Effector memory CD4-positive, alpha-beta T cell (primary cell): ENCODE measurements at places on chromosomes 11 and 22.

DNA sequence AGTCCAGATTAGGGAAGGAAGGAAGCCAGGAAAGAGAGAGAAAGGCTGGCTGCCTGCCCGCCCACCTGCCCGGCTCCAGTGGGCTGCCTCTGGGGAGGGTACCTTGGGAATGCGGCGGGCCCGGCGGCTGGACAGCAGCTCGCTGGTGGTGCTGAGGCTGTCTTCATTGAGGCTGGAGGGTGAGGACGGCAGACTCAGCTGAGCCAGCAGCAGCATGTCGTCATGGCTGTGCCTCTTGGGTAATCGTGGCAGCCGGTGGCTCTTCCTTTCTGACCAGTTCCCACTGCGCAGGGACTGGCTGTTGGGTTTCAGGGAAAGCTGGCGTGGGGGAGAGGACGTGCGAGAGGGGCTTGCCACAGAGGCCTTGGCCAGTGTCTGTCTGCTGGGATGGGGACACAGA is 32.9 kb downstream of the RPL27A start:
- no peak for DNase-seq

DNA sequence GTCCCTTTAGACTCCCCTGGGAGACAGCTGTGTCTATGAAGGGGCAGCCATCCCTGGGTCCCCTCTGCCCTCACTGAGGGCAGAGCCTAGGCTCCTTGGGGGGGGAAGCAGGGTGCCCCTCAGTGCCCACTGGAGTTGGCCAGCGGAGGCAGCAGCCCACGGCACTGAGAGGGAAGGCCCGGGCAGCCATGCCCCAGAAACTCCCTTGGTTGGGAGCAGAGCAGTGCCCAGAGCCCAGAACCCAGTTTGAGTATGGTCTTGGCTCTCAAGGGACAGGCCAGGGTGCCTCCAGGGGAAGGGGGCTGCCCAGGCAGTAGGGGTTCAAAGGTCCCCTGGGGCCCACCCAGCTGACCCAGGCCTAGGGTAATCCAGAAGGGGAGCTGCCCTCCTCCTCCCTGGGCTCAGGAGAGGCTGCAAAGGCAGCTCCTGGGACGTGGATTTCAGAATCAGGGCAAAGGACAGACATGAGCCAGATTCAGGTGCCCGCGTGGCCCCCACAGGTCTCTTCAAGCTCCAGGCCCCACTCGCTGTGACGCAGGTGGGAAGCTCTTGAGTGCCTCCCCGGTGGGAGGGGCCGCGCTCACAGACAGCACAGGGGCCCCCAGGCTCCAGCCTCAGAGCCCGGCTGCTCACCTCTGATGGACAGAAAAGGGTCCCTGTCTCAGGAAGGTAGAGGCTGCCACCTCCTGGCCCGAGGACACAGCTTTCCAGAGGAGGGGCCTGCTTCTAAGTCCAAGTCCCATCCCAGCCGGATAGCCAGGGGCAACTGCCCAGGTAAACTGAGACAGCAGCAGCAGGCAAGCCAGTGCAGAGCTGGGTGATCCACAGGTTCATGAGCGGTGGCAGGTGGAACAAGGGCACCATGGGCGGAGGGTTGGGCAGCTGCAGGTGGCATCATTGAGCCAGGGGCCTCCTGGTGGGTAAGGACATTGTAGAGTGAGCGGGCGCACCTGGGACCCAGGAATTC is 2.6 kb downstream of the C11orf21 start:
- DNase-seq, result no peak

DNA sequence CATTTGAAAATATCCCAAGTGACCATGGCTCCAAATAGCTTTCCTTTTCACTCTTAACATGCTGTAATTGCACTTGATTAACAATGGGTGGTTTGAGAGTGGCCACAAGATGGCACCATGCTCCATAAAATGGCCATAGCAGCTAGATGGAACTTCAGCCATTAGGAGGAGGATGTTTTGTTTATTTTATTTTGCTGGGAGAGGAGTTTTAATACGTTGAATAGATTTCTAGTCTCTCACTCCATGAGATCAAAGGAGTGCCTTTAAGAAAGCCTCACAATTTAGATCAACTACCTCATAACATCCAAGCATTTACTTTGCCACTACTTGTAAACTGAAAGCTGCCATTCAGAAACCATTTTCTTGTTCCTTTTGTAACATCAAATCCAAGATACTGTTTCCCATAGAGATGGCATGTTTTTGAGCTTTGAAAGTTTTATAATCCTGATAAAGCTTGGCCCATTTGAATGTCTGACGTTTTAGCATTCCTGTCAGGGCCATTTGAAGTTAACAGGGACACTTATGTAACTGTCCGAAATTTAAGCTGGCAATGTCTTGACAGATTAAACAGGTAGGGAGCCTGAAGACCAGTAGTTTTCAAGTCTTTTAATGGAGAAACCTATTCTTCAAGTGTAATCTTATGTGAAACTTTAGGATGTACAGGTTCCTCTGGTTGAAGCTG is 4.7 kb downstream of the FEN1 start:
- DNase-seq, result peak; percentile 49

DNA sequence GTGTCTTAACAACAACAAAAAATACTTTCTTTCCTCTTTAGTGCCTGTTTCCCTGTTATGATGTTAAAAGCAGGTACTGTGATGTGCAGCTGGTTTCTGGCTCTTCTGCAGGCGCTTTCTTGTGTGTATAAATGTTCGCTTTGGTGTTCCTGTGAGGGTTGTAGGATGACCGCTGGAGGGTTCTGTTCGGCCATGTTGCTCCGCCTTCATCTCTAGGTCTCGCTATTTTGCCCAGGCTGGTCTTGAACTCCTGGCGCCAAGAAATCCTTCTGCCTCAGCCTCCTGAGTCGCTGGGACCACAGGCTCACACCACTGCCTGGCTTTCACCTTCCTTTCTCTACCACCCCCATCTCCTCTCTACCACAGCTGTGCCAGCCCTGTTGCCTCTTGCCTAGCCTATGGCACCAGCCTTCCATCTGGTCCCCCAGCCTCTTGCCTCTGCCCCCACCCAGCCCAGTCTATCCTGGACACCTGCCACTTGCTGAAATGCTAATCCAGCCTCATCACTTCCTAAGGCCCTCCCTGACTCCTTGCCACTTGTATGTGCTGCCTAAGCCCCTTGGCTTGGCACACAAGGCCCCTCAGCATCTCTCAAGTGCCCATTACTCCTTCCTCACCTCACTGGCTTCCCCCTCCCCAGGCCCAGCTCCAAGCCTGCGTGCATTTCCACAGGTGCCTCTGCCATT is 5.5 kb downstream of the LRRC74B start:
- no peak for DNase-seq

DNA sequence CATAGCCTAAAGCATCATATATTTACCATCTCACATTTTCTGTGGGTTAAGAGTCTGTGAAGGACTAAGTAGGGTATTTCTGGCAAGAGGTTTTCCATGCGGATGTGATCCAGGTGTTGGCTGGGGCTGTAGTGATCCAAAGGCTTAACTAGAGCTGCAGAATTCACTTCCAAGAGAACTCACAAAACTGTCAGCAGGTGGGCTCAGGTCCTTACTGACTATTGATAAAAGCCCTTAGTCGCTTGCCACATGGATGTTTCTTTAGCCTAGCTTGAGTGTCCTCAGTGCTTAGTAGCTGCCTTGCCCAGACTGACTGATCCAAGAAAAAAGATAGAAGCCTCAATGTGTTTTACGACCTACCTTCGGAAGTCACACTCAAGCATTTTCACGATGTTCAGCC is 250.8 kb downstream of the CNTN5 start:
- DNase-seq, result no peak

DNA sequence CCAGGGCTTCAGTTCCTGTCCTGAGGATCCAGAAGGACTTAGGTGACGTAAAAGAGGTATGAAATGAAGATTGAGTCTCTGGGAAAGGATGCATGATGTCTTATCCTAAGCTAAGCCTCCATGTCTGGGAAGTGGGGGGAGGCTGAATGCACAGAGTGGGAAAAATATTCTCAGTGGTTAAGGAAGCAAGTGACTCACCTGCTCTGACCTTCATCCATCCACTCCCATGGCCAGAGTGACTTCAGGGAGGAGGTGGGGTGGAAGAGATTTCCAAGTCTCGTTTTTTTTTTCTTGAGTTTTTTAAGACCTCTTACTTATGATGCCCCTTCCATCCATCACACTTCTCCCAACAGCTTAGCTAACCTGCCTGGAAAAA is 32.5 kb upstream of the POLD3 start:
- DNase-seq, result no peak

- no peak for DNase-seq
These were observed 8.3 kb downstream of the IGLL5 start for GRCh38 chr22:22895776-22896445.

DNA sequence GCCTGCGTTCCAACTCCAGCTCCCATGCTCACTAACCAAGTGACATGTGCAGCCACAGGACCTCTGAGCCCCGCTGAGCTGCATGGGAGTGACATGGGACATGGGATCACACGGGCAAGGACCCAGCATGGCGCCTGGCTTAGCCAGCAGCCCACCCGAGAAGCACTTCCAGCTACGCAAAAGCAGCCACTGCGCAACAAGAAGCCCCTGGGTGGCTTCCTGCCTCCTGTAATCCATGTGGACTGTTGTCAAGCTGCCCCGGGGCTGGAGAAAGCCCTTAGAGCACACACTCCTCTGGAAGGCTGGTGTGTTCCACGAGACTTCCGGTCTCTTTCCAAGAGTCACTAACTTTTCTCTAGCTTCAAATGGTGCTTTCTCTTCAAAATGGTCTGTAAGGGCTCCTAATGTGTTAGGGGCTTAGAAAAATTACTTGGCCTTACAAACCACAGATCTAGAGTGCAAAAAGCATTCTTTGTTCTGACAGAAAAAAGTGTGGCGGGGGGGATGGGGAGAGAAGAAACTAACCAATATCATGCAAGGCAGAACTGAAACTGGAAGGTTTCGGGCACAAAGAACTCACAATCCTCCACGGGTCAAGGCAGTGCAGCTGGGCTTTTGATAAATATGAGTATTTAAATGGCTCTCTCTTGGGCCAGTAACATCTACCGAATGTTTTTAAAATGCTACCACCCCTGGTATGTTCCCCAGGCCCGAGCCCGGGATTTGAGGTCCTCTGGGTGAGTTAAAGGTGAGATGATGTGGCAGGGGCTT is 5.5 kb downstream of the C11orf24 start:
- no peak for DNase-seq

GRCh38 chr11:2391181-2391975 is 9.2 kb upstream of the TSSC4 start:
- DNase-seq, result no peak

DNA sequence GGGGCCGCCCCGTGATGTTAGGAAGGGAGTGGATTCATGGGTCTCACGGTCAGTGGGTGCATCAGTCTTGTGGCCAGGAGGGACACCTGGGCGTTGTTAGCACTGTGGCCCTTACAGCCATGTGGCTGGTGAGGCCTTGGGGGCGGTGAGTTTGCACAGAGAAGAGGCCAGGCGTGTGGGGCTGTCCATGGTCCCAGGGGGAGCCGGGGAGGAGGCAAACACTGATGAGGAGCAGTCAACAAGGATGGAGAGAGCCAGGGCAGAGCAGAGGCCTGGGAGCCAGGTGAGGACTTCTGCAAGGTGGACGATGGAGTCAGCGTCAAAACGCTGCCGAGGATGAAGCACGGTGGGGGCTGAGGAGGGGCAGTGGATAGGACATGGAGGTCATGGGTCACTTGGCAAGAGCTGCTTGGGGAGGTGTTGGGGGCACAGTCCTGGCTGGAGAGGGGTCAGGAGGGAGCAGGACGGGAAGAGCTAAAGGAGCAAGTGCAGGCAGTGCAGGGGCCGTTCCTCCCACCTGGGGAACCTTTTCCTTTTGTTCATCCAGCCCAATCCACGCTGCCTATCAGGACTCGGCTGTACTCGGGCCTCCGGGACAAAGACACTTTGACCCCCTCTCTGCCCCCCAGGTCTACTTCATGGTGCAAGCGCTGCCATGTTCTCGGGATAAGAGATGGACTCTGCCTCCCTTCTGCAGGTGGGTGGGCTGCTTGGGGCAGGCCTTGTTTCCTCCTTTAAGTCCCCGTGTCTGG is 801.1 kb downstream of the TBC1D22A start:
- DNase-seq, result no peak

- DNase-seq, result peak; percentile 92
These were observed at the start of the genes ELP4 and IMMP1L for GRCh38 chr11:31509429-31510345. Gene ELP4, plus strand, starts transcription at chr11:31509767. Its CDS starts 18 bp downstream, at chr11:31509785. Gene IMMP1L, minus strand, starts transcription at chr11:31509622. Its CDS starts 46,346 bp downstream, at chr11:31463276.

DNA sequence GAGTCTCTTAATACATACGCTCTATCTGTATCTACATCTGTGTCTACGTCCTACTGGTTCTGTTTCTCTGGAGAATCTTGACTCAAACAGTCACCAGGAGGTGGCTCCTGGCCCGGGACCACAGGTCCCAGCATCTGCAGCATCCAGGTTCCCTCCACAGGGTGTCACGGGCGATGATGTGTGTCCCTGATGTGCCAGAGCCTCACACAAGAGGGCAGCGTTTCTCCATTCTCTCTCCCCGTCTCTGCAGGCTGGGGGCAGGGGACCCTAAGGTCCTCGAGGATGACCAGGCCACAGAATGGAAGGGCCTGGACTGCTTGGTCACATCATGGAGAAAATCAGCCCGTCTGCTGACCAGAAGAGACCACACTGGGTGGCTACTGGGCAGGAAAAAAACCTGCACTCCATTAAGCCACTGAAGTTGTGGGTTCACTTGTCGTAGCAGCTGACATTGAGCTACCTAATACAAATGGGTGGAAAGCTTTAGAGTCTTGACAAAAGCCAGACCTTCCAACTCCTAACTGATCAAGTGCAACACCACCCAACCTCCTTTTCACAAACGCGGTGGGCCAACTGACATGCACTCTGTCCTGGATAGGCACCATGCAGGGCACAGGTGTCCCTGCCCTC is 392.5 kb downstream of the CTTN start:
- DNase-seq, result no peak

DNA sequence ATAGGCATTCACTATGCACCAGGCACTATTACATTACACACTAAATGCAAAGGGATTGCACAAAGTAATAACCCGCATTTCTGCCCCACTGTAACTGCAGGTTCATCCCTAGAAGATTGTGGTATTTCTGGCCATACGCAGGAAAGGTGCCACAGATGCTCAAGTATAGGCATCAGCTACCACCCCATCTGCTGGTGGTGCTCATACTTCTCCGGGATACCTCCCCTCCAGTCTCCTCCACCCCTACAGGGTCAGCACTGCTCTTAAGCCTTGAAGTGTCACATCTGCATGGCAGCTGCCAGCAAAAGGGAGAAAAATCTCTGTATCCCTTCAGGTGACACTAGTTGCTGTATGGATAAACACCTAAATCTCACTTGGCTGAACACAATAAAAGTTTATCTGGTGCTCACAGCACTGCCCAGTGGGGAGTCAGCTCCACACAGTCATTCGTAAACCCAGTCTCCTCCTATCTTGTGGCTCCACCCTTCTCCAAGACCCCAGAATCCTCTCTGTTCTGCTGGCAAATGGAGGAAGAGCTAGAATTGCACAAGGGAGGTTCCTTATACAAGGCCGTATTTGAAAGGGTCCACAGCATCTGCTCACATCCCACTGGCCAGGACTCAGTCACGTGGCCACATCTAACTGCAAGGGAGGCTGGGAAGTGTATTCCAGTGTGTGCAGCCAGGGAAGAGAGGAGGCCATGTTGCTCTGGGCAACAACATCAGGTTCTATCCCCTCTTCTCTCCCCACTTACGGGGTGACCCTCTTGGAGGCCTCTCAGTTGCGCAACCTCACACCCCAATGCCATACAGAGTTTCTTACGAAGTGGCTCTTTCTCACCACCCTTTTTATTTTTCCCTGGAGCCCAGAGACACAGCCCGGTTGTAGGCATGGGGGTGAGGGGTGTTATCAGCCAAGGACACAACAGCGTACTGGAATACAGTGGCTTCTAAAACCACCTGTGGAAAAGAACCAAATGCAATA is 114.7 kb downstream of the BUD13 start:
- no peak for DNase-seq

- DNase-seq, result no peak
These were observed 25.6 kb downstream of the SMARCB1 start for GRCh38 chr22:23812378-23812777.

GRCh38 chr11:110490886-110491285 is 61.1 kb downstream of the FDX1 start:
- DNase-seq, result no peak

- no peak for DNase-seq
These were observed 6.8 kb downstream of the SLN start for GRCh38 chr11:107705027-107705426.
